ENCODE measurements at places on chromosomes 2 and 18.

DNA sequence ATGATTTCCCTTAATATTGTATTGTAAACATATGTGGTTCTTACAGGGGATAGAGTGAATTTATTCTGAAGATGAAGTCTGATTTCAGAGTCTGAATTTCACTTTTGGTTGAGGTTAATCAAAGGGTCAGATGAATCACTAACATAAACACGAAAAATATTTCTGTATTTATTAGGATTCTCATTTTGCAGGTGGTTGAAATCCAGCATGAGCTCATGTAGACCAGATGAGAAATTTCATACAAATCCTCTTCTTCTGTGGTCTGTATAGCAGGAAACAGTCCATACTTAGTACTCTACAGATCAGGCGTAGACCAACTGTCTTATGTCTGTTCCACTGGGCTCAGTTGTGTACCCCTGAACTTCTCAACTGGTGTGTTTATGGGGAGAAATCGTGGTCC is 157.8 kb downstream of the BABAM2 start:
- no peak for DNase-seq

DNA sequence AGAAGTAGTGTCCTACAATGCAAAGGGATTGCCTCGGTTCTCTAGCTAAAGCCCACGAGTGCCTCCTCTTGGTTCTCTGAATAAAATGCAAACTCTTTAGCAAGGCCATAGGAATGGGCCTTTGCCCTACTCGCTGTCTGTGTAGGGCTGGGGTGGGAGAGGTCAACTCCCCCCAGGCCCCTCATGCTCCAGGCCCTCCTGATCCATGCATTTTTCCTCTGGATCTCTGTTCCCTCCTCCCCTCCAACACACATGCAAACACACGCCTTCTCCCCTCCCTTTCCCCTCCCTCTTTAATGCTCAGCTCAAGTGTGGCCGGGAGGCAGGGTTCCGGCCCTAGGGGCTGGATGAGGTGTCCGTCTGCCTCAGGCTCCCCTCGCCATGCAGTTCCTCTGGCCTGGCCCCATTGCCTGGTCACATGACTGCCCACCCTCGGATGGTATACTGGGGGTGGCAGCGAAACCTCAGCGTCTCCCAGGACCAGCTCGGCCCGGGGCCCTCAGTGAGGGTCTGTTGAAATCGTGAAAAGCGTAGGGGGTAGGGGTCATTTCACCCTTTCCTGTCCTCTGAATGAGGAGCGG is 14.9 kb upstream of the KLF11 start:
- no peak for DNase-seq

DNA sequence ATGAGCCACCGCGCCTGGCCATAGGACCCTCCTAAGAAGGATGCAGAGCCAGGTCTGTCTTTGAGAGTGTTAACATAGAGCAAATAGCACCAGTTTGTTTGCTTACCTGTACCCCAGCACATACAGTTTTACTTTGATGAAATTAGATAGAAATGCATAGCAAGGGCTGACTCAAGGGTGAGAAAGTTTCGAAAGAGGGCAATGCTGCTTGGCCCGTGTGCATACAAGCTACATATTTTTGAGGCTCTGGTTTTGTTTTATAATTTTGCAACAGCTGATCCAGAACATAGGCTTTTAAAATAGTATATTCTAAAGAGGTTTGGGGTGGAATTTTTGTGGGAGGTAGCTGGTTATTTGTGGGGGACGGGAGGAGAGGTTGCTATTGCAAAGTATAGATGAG is 151.7 kb downstream of the MCFD2 start:
- DNase-seq, result no peak

- DNase-seq, result no peak
Observed at GRCh38 chr2:29223257-29223656, 108.0 kb downstream of the CLIP4 start.

- no peak for DNase-seq
Observed at GRCh38 chr2:172745636-172746035, 10.0 kb downstream of the RAPGEF4 start.

DNA sequence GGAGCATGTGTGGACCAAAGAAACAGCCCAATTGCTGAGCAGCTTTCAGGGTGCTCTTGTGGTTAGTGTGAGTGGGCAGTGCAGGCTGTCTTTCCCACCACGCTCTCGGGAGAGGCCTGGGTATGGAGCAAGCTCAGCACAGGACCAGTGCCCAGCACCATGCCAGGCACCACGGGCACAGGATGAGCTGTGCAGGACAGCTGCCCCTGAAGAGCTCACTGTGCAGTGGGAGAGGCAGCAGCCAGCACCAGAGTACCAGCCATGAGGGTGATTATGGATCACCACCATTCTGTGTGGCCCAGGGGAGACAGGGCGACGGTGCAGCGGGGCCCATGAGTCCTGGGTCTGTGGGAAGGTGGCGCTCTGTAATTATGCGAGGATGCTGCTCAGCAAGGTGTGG is 29.7 kb upstream of the FAHD2A start:
- no peak for DNase-seq

DNA sequence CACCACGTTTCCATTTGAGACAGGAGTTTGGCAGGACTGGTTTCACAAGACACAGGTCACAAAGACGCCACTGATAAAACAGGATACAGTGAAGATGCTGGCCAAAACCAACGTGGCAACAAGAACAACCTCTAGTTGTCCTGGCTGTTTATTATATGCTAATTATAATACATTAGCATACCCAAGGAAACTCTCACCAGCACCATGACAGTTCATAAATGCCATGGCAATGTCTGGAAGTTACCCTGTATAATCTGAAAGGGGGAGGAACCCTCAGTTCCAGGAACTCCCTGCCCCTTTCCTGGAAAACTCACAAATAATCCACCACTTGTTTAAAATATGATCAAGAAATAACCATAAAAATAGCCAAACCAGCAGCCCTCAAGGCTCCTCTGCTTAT is 148.3 kb downstream of the RBM43 start:
- DNase-seq, result no peak

- no peak for DNase-seq
Observed at GRCh38 chr2:238134393-238134785, 4.1 kb upstream of the KLHL30 start.

DNA sequence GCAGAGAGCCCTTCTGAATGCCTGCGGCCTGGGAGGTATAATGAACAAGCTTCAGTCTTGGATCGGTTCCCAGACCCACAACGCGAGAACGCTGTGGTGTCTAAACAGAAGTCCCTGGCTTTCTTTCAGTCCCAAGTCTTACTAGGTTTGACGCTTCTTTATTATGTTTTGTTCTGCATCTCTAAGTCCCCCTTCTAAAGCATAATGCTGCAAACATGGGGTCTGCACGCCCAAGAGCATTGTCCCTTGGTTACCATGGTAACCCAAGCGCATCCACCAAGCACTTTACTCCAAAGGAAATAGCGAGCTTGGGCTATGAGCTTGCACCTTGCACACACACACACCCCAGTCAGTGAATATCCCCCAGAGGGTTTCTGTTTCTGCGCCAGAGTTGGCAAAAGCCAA is 193.7 kb downstream of the INO80D start:
- DNase-seq, result no peak

DNA sequence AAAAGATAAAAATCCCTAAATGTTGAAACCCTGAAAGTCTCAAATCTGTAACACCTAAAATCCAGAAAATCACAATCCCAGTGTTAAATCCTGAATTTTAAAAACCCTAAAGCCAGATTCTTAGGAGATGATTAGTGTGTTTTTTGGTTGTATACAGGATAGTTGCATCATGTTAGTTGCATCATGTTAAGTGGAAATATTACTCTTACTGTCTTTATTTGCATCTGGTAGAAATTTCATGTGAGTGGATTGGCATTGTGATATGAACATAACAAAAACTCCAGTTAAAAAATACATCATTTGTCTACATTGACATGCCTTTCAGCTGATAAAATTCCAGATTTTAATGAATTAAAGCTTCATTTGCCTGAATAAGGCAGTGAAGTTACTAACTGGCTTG is 683.1 kb upstream of the ACVR2A start:
- DNase-seq, result no peak
